ENCODE measurements at places on chromosomes 3 and 15.

DNA sequence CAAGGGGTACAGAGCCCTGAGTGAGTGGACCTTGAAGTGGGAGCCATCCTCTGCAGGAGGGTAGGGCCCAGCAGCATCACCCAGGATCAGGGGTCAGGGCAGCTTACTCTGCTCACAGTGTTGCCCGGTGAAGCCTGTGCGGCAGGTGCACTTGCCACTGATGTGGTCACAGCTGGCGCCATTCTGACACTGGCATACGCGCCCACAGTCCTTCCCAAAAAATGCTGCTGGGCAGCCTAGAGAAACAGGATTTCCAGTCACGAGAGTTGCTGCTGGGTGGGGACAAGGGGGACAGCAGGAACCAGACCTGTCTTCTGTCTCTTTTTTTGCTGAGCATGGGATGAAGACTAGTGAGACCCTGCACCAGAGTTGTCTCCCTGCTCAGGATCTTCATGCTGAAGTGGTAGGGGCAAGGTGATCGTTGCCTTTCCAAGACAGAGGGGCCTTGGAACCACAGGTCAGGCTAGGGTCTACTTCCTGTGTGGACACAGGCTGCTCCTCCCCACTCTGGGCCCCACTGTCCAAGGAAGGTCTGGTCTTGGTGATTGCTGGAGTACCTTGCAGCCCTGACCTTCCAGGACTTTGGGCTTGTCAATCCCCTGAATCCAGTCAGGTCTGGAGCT lies 46.9 kb downstream of the RAB11A start:
- DNase-seq = no peak

GRCh38 chr15:72562386-72562785 lies 88.3 kb downstream of the ARIH1 start:
- DNase-seq = no peak

GRCh38 chr3:105806359-105806758 lies 62.5 kb downstream of the CBLB start:
- no peak for DNase-seq

DNA sequence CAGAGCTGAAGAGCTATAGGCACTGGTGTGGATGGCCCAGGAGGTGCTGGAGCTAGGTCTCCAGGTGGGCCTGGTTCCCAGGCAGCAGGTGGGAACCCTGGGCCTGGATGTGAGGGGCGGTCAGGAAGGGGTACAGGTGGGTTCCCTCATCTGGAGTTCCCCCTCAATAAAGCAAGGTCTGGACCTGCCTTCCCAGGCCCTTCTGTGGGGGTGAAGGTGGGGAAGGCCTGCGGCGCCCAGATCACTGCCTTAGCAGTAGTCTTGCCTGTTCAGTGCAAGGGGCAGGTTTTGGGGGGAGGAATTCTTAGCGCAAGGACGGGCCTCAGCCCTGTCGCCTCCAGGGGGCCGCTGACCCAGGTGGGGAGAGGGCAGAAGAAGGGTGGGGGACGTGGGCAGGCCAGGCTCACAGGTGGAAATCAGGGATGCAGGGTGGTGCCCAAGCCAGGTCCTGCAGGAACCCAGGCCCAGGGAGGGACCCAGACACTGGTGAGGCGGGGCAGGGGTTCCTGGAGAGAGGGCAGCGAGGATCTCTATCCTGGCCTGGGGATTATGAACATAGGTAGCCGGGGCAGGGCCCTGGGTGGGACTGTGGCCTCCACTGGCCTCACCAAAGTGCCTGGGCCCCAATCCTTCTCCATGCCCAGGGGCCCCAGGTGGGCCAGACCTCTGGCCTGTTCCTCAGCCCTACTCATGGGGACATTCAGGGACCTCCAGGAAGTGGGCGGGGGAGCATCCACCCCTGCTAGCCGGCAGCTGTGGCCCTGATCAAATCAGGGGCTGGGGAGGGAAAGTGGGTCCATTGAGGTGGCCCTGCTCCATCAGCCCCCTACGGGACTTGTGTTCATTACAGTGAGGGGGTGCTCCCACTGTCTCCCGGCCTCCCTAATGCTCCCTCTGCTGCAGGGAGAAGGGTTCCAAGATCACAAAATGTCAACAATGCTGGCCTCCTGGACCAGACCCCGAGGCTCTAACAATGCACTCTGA lies 25.3 kb downstream of the HDAC11 start:
- no peak for DNase-seq

DNA sequence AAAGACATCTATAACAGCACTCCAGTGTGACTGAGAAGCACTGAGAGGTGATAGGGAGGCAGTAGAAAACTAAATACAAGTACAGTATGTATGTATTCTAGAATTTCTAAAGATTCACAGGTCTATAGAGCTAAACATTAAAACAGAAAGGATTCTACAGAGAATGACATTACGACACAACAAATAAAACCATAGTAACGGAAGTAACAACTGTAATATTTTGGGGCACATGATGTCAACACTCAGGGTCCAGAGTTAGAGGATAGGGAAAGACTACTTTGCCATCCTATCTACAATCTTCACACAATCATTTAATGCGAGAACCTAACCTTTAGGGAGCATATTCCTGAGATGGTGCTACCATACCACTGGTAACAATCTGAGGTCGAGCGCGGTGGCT lies 13.6 kb downstream of the UBXN7 start:
- no peak for DNase-seq

DNA sequence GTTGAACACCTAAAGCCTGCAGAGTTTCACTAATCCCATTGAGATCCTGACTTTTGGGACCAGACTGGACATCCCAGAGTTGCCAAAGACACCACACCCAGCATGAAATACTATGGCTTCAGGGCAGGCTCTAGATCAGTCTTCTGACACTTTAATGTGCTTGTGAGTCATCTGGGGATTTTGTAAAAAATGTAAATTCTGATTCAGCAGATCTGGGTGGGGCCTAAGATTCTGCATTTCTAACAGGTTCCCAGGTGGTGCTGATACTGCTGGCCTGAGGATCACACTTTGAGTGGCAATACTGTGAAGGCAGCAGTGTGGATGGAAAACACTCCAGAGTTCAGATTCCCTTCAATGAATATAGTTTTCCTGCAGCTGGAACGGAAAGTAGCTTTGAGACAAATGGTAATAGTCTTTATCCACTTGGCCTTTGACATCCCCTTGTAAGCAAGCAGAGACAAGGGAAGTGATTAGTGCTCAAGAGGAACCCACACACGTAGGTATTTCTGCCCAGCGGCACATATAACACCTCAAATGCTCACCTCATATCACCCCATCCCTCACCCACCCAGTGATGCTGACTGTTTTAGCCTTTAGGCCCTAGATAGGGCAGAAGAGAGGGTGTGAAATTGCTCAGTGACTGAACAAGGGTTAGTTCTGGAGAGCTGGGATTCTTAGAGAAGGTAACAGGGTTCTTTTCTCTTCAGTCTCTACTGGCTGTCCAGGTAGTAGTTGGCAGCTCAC lies 51.5 kb upstream of the GSK3B start:
- no peak for DNase-seq

DNA sequence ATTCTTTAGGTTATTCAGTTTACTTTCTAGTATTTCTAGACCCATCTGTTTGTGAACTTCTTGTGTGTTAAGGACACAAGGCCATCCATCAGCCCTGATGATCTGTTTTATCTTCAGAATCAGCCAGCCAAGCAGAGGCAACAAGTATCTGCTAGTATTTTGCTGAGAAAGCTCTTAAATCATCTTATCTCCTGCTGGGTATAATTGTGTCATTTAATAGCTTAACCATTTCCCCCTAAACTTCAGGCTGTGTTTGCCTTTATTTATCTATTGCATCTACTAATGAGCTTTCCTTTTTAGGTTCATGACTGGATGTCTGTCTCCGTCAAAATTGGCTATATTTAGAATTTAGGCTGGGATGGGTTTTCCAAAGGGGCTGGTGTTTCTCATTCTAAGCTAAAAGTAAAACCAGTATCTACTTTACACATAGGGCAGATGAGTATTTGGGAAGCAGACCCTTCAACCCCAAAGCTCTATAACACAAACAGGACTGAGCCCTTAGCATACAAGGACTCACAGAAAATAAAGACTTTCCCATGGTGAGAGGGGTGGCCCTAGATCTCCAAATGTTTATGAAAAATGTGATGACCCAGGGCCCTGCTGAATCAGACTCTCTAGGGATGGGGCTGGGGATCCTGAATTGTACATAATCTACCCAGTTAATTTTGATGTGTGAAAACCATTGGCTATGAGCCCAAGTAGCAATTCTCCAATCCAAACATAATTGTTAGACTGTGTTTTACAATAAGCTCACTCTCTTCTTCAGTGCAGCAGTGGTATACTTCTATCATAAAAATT lies 65.3 kb upstream of the PSMD6 start:
- no peak for DNase-seq

DNA sequence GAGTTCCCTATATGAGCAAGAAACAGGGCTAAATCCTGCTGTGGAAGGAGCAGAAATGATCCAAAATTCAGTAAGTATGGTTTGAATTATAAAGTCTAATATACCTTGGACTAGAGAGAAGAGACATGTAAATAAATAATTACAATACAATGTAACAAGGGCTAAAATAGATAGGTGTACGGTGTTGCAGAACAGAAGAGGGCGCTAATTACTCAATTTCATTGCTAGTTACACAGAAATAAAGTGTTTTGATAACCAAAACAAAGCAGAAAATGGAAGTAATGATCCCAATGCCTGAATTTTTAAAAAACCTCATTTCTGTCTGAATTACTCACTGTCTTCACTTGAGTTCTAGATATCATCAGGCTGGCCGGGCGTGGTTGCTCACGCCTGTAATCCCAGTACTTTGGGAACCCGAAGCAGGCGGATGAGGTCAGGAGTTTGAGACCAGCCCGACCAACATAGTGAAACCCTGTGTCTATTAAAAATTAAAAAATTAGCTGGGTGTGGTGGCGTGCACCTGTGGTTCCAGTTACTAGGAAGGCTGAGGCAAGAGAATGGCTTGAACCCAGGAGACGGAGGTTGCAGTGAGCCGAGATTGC lies 8.3 kb upstream of the PLCH1 start:
- DNase-seq = no peak

DNA sequence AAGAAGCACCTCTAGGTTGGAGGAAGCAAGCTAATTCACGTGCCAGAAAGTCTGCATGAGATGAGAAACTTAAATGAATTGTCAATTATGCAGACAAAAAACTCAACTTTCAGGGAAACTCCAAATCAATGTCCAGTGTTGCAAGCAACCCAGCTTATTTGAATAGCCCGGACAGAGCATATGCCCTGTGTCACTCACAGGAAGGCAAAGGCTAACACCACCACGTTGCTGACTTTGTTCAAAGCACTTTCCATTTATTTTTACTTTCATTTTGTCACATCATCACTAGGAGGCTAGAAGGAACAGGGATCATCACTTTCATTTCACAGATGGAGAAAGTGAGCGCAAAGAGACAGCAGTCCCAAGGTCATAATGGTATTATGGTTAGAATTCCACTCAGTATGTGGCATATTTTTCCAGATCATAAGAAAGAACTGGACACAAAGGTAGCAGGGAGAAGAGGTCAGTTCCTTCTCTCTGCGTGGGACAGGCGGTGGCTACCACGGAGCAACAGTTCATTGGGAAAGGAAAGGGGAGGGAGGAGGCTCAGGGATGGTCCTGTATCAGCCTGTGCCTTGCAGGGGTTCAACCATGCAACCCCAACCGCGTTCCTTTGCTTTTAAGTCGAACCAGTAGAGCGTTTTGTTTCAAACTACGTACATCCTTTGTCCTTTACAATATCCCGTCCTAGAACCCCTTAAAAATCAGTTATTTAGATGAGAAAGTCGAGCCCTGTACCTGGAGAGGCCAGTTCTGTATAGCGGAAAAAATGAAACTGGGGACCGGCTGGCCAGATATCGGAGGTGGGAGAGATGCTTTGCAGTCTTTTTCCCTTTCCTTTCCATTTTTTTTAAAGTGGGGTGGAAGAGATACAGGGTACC lies 1.1 kb downstream of the HEG1 start:
- DNase-seq = no peak

DNA sequence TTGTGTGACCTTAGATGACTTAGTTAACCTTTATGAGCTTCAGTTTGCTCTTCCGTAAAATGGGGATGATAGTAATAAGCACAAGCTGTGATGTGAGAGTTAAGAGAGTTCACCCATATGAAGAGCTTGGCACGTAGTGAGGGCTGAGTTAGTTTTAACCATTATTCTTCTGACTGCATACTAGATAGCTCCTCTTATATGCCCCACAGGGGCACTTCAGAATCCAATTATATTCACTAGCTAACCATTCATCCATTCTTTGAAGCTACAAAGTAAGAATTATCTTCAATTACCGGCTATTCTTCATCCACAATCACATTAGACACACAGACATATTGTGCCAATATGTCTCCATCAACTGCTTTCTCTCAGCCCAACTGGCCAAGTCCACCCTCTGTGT lies 159.0 kb upstream of the STT3B start:
- DNase-seq = no peak

GRCh38 chr3:50862221-50862620 lies 187.5 kb downstream of the DOCK3 start:
- DNase-seq = no peak

- no peak for DNase-seq
Observed at GRCh38 chr3:5330152-5330810, 142.8 kb downstream of the EDEM1 start.

DNA sequence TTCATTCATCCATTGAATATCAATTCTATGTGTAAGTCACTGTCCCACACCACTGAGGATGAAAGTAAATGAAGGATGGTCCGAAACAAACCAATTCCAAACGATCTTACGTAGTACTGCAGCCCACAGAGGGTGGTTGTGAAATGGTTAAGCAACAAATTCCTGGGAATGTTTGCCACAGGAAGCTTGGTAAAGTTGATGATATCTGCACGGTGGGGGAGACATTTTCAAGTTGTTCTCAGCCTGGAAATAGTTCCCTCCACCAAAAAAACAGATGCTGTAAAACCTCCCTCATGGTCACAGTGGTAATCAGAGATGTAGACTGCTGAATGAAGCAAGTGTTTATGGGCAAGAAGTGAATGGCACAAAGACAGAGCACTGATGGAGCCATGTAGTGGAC lies 35.9 kb upstream of the BNC1 start:
- no peak for DNase-seq

DNA sequence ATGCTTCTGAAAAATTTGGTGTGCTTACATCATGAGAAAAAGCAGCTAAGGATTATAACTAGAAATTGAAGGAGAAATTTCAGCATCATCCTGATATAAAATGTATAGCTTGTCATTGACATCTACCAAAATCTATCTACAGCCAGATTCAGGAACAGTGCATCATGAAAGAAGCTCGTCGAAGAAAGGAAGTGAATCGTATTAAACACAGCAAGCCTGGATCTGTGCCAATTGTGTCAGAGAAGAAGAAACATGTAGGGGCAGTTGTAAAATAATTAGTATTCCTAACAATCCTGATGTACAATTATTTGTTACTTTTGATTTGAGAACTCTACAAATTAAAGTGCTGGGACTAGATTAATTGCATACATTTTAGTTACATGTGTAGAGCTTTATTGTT lies 37.2 kb downstream of the AP4E1 start:
- no peak for DNase-seq

DNA sequence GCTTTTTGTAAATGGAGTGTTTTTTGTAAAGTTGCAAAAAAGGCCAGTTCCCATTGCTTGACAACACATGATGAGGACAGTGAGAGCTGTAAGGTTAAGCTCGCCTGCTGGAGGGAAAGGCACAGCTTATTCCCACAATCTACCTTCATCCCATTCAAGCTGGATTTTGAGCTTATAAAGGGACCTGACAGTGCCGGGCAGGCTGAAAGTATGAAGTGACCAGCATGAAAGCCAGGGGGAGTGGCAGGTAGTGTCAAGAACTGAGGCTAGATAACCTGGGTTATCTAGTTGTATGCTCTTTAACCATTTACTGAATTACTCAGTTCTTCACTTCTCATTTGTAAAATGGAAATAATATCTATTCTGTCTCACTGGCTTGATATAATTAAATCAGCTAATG lies 52.3 kb upstream of the KPNA4 start:
- no peak for DNase-seq
